Suppressor macrophage (primary cell): ENCODE measurements at places on chromosomes 7 and 10.

GRCh38 chr10:35268791-35269257 lies 67.5 kb upstream of the CCNY start:
- DNase-seq, result no peak

- DNase-seq, result peak; percentile 68
Measured at GRCh38 chr10:94320285-94320914, 42.3 kb downstream of the NOC3L start.

- DNase-seq, result no peak
Measured at GRCh38 chr10:118694848-118695247, 59.9 kb downstream of the CACUL1 start.

DNA sequence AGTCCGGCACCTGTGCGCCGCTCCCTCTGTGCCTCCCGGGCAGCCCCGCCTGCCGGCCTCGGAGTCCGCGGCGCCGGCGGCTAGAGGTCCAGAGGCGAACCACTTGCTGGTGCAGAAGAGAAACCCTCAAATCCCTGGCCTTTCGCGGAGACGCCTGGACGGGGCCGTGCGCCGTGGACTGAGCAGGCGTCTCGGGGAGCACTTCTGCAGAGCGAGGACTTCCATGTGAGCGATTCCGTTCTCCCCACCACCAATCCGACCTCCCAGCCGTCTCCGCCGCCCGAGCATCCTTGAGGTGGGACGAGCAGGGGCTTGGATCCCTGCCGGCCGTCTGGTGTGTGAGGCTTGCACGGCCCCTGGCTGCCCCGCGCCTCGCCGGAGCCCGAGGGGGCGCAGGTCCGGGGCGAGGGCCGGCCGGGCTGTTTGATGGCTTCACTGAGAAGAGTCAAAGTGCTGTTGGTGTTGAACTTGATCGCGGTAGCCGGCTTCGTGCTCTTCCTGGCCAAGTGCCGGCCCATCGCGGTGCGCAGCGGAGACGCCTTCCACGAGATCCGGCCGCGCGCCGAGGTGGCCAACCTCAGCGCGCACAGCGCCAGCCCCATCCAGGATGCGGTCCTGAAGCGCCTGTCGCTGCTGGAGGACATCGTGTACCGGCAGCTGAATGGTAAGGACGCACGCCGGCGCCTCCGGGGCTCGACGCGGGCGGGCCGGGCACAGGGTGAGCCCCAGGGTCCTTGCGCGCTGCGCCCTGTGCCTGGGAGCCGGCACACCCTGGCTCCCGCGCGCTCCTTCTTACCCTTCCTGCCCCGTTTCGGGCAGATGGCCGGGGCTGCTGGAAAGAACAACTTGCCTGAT lies 660 bp downstream of the GALNT17 start:
- DNase-seq, result no peak

GRCh38 chr10:73780966-73781365 lies 882 bp upstream of the CHCHD1 start:
- DNase-seq, result no peak

GRCh38 chr7:103119791-103120291 lies 29.1 kb downstream of the NAPEPLD start:
- no peak for DNase-seq
